ENCODE measurements at places on chromosomes 1 and 21. TPM values are rescaled to one million over a fixed set of nuclear protein-coding genes. Genes with fewer than 3 reads are reported as not detected.

The FAAH gene
- 5.1 TPM for total RNA-seq

The LENEP gene
- 1.8 TPM for total RNA-seq

The FTCD gene
- 0.73 TPM for total RNA-seq

The RHD gene
- not detected for total RNA-seq

The KRTAP19-3 gene
- total RNA-seq: not detected

All from activated B cell treated with CpG ODN at 0.5 μM for 24 hours (primary cell).